Neural cell (in vitro differentiated cells): ENCODE measurements at places on chromosomes 11 and 22. TPM values are rescaled to one million over a fixed set of nuclear protein-coding genes. Genes with fewer than 3 reads are reported as not detected.

The CBLIF gene
- not detected in 2 replicates for polyA plus RNA-seq

The MS4A2 gene
- not detected in 2 replicates for polyA plus RNA-seq

The CASP5 gene
- not detected in 2 replicates for polyA plus RNA-seq

The FXYD2 gene
- 1.9 and 4.8 TPM in 2 replicates for polyA plus RNA-seq
